ENCODE measurements at places on chromosomes 7 and 10. TPM values are rescaled to one million over a fixed set of nuclear protein-coding genes. Genes with fewer than 3 reads are reported as not detected.

The HOXA4 gene
- total RNA-seq, result 5.3 TPM

GRCh38 chr7:44772867-44773266 is 23.6 kb upstream of the PPIA start:
- DNase-seq, result no peak

DNA sequence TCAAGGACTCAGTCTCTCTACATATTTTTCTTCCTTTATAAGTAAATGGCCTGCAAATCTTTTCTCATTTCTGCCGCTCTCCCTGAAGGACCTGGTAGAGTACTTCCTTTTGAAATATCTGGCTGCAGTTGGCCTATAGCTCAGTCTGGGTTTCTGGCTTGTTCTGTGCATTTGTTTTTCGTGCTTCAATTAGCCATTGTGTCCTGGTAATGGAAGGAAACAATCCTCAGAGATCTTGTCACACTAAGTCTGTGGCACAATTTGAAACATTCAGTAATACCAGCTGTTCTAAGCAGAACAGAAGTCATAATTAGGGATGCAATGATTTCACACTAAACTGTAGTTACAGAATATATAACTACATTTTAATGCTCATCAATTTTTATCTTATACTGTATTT is 545.0 kb downstream of the NRG3 start:
- DNase-seq, result no peak

The TMEM273 gene
- 2.1 TPM for total RNA-seq

GRCh38 chr7:154996756-154997155 is 6.2 kb downstream of the PAXIP1 start:
- no peak for DNase-seq
